HT1080 (cell line): ENCODE measurements at places on chromosomes 6 and 20. TPM values are rescaled to one million over a fixed set of nuclear protein-coding genes. Genes with fewer than 3 reads are reported as not detected.

DNA sequence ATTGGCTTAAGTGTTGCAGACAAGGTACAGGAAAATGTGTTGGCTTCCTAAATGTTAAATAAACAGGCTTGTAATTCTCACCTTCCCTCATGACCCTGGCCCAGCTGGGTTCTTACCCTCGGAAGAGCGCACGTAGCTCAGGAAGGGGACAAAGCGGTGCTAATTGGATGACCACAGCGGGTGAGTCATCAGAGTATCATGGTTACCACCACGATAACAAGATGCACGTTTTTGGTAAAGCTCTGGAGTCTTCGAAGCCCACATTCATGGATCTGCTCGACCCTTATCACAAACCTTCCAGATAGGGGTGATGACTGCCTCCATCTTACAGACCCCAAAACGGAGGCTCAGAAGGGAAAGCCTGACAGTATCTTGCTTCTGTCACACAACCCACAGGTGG is 32.8 kb downstream of the APCDD1L start:
- DNase-seq = peak; percentile 34

DNA sequence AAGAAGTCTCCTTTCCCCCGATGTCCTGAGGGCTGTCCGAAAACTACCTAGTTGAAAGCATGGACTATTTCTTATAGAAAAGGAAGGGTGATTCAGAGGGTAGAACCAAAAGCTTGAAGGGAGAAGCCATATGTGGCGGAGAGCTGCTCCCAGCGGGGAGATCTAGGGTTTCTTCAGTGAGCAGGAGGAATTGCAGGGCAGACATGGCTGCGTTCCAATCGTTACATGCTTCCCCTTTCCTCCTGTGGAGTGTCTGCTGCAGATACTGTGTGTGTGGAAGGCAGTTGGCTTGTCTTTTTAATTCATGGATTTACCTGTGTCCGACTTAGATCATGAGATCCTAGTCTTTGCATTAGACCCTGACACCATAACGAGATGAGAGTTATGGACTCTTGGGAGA is 799.5 kb downstream of the QKI start:
- peak; percentile 23 for DNase-seq

DNA sequence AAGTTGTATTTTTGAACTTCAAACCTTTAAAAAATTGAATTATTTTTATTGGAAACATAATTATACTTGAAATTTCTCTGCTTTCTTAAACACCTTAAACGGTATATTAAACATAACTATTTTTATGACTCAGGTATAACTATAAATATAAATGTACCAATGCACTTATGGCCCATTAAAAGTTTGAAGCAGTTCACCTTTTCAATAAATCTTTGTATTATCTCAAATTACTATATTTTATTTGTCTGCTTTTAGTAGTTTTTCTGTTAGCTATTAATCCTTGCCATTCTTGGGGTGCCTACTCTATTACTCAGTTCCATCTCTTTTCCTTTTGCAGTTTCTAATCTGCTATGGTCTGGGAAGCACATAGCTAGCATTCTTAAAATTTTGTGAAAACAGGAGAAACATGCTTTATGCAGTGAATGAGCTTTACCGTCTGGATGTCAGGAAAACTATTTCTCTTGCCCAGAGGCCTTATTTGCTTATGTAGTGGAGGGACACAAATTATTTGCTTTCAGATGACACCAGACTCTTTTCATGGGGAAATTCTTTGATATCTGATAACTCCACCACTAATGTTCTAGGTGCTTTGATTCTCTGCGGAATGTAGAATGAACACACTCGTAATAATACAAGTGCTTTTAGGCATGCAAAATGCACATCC is 378.9 kb upstream of the CITED2 start:
- no peak for DNase-seq

FAM110A gene
- total RNA-seq = 5.8 and 6.4 TPM in 2 replicates

SERPINB1 gene
- 1.4 and 1.8 TPM in 2 replicates for total RNA-seq

DNA sequence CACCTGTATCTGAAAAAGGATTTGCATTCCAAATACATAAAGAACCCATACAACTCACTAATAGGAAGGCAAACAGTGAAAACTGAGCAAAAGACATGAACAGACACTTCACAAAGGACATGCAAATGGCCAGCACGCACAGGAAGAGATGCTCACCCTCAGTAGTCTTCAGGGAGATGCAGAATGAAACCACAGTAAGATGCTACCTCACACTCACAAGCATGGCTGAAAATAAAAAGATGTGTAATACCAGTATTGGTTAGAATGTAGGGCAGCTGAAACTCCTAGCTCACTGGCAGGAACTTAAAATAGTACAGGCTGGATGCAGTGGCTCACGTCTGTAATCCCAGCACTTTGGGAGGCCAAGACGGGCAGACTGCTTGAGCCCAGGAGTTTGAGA is 64.6 kb downstream of the SNX5 start:
- DNase-seq = no peak

RAET1E gene
- 11.3 and 14.6 TPM in 2 replicates for total RNA-seq
